EL (cell line): ENCODE measurements at places on chromosomes 16 and 17.

- DNase-seq = no peak
Observed at GRCh38 chr16:27321013-27321915, 7.5 kb downstream of the IL4R start.

DNA sequence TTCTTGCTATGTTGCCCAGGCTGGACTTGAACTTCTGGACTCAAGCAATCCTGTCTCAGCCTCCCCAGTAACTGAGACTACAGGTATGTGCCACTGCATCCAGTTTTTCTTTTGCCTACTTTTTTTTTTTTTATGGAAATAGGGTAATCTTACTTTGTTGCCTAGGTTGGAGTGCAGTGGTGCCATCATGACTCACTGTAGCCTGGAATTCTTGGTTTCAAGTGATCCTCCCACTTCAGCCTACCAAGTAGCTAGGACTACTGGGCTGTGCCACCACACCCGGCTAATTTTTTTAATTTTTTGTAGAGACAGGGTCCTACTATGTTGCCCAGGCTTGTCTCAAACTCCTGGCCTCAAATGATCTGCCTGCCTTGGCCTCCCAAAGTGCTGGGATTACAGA, 10.0 kb downstream of the LRRC36 start:
- DNase-seq = peak; percentile 11

GRCh38 chr16:86533767-86534351, 21.2 kb downstream of the MTHFSD start:
- DNase-seq = no peak

GRCh38 chr16:81076566-81077075, 417 bp downstream of the C16orf46 start:
- DNase-seq = peak; percentile 89

DNA sequence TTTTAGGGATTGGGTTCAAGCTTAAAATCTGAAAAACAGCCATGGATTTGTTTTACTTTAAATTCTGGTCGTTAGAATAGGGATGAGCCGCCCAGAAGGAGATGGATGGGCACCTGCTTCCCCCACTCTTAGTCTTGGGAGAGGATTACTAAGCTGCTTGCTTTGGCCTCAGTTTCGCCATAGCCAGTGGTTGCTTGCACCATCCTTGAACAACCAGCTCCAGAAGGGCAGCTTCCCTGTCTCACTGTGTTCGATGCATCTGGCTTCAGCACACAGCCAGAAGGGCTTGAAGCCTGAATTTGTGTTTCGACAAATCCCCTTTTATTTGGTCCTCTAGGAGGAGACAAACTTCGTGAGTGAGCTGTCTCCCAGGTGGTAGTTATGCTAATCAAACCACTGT, 7.1 kb downstream of the CYB5D2 start:
- no peak for DNase-seq

GRCh38 chr17:36000732-36001109, 632 bp downstream of the CCL15 start:
- no peak for DNase-seq

- no peak for DNase-seq
Observed at GRCh38 chr17:38564869-38565268, 40.9 kb downstream of the SRCIN1 start.
